NCI-H524 (cell line): ENCODE measurements at places on chromosomes 2 and 18.

- DNase-seq, result no peak
These were observed 85.8 kb downstream of the PLEKHM3 start for GRCh38 chr2:207939342-207940108.

GRCh38 chr2:234391625-234392024, 105.3 kb downstream of the ARL4C start:
- DNase-seq, result no peak

DNA sequence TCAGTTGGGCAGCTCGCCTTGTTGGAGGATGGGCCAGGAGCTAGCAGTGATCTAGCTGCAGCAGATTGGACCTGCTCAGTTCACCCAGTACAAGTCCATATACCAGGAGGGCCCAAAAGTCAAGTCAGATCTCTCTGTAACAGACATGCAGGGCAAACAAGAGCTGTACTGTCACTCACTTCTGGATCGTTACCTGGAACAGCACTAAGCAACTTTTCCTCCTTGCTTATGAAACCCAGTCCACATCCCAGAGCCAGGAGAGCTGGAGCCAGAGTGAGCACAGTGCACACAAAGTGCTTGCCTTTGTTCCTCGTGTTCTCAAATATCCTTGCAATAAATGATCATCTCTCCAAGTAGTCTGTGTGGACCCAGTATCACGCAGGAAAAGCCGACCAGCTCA, 244.1 kb upstream of the FOSL2 start:
- DNase-seq, result no peak

DNA sequence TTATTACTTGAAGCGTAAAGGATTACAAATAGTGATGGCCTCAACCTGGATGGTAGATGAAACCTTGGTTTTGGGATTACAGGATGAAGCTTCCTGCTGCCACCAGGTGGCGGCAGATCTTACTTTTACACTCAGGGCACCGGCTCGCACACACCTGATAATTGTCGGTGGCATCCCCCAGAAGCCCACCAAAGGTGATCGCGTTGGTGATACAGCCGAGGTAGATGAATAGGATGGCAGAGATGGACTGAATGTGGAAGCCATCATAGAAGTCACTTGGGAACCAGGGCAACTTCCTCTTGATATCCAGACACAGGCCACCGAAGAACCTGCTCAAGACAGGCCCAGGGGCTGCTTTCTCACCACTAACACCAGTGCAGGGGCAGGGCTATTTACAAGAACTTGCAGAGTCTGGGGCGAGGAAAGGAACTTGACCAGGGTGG, 51.8 kb downstream of the MTHFD2 start:
- DNase-seq, result no peak

DNA sequence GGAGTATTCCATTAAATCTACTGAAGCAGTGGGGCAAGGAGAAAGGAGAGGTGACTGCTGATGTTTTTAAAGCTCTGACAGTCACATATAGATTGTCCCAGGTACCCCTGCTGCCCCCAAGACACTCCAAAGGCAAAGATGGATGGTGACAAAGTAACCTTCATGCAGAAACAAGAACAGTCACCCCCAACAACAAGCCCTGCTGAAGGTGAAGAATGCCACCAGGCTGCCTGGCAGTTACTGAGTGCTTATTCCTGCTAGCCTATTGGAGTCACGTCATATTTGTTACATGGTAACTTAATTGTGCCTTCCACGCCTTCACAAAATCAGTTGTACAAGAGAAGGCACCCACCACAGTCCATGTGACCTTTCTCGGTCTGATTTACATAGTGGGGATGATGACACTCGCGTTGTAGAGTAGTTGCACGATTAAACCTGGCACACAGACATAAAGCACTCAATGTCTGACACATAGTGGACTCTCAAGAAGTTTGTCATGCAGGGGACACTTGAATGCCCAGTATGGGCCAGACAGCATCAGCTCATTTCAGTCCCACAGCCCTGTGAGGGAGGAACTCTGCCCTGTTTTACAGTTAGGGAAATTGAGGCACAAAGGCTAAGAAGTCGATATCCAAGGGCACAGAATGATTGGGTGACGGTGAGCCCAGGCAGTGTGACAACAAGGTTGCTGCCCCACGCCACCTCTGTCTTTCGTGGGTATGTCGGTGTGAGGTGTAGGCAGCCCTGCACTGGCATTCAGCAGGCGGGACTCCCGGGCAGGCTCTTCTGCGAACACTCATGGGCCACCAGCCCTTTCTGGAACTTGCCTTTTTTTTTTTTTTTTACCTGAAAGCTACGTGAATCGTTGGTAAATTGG, 62.7 kb downstream of the ZCCHC2 start:
- DNase-seq, result no peak

DNA sequence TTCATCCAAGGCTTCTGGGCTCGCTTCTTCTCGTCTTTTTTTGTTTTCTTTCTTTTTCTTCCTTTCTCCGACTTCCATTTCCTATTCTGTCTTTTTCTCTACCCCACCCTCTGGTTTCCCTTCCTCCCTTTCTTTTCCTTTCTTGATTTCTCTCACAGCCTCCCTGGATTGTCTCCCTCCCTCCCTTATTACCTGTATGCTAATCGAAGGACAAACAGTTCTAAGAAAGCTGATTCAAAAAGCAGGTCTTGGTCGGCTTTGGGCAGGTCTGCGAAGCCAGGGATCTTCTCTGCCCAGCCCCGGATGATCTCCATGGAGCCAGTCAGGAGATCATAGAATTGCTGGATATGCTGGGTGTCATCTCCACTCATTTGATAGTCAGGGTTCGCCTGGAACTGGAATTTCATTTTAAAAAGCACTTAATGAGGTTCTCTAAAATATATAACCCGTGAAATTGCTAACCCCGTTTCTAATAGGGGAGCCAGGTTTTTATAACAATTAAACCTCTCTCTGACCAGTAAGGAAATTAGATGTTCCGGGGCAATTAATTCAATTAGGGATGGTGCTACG, 5.9 kb downstream of the NR4A2 start:
- DNase-seq, result no peak

GRCh38 chr2:69139778-69140670, 127.0 kb downstream of the ANTXR1 start:
- DNase-seq, result no peak

GRCh38 chr18:2998644-2999043, 14.3 kb downstream of the LPIN2 start:
- no peak for DNase-seq

DNA sequence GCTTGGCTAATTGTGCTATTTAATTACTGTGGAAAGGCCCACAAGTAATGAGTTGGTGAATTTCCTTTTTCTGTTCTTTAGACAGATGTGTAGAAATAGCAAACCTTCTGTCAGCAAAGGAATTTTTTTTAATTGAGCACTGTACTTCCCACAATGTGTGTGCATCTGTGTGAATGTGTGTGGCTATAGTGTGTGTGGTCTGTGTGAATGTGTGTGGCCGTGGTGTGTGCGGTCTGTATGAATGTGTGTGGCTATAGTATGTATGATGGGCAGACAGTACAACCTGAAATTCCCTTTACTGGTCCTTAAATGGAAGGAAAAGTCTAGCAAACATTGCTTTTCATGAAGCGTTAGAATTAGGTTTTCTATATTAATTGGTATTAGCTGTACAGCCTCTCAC, 203.5 kb upstream of the TPO start:
- DNase-seq, result no peak

GRCh38 chr2:108607706-108608301, 73.5 kb downstream of the LIMS1 start:
- peak; percentile 23 for DNase-seq

- no peak for DNase-seq
These were observed 346.5 kb downstream of the PARD3B start for GRCh38 chr2:204891739-204892138.

DNA sequence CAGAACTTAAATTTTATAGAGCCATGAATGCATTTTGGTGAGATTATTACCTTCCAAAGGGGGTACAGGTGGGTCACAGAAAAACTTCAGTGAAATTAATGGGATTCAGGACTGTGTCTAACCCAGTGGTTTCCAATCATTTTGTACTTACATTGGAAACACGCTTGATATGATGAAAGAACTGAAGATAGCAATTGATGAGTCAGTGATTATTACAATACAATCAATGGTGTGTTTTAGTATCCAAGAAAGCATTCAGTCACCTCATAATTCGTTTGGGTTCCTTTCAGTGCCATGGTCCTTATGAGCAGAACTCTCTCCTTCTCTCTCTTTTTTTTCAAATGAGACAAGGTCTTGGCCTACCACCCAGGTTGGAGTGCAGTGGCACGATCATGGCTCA, 66.5 kb upstream of the IGFBP5 start:
- no peak for DNase-seq

DNA sequence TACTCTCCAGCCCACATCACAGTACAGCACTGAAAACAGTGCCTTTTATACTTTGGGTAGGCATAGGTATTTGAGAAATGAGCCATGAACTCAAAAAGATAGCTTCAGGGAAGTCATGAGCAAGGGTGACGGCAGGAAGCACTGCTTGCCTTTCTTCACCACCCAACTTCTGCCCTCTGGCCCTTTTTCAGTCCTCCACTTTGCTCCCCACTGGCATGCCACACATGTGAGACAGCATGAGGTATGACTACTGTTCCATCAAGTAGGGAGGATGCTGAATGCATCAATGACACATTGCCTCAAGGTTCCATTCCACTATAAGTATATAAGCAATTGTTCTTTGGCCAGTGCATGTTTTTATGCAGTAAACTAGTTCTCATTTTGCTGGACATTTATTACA, 373.0 kb downstream of the NRXN1 start:
- no peak for DNase-seq

DNA sequence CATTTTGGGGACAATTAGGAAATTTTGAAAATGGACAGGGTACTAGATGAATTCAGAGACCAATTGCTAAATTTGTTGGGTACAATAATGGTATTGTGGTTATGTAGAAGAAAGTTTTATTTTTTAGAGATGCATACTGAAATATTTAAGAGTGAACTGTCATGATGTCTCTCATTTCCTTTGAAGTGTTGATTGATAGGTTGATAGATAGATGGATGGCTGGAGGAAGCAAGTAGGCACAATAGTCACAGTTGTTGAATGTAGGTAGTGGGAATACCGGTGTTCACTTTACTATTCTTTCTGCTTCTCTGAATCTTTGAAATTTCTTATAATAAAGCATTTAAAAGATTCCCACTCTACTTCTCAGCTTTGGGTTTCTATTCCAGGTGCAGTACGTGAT, 151.7 kb upstream of the FOSL2 start:
- no peak for DNase-seq

- DNase-seq, result peak; percentile 65
These were observed 993 bp downstream of the RBMS1 start for GRCh38 chr2:160492401-160493226.

DNA sequence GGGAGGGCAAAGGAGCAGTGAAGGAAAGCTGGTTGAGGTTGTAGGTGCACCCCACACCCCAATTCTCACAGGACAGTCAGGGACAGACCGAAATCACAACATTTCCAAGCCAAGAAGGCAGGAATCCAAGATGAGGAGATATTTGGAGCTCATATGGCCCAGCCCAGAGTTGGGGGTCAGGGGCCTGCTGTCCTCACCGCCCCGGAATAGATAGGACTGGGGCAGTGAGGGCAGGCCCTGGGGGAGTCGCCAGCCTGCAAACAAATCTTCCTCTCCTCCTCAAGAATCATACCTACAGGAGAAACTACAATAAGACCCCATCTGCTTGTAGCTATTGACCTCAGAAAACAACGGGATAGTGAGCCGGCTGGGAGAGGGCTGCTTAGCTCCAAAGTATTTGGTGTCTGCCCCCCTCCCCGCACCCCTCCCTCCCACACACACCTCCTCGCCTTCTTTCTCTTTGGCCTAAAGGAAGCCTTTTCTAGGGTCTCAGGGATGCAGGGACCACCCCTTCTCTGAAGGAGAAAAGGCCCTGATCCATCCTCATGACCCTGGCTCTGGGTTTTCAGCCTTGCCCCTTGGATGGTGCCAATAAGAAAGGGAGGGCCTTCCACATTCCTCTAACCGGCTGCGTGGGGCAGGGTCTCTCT, 3.8 kb downstream of the EN1 start:
- DNase-seq, result no peak

GRCh38 chr2:217165547-217165946, 305.7 kb upstream of the TNP1 start:
- DNase-seq, result no peak

- DNase-seq, result no peak
These were observed 521.6 kb downstream of the RNF144A start for GRCh38 chr2:7438855-7439254.

DNA sequence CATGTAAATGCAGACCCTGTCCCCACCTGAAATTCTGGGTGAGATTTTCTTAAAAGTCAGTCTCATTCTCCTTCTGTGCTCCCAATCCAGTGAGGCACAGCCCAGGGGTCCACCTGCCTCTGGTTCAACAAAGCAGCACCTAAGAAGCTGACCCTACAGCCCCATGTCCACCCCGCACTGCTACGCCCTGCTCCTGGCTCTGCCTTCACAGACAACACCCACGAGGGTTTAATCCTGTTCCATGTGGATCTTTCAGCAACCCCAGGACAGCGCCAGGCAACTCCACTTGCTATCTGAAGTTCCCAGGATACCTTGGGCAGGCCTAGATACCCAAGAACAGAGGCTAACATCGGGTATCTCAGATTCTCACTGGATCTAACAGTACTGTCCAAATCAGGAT, 44.9 kb downstream of the HDLBP start:
- DNase-seq, result no peak

- peak; percentile 8 for DNase-seq
These were observed 219.6 kb downstream of the MBD2 start for GRCh38 chr18:54004828-54005227.

DNA sequence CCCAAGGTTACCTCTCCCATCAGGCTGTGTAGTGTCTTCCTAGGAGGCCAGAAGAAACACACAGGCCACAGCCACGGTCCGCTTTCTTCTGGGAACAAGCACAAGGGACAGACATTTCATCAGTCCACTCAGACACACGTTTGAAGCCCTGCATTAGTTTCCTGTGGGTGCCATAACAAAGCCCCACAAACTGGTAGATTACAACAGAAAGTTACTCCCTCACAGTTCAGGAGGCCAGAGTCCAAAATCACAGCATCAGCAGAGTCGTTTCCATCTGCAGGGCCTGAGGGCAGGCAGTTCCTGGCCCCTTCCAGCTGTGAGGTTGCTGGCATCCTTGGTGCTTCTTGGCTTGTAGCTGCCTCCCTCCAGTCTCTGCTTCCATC, 8.8 kb upstream of the PRLH start:
- DNase-seq, result no peak

GRCh38 chr2:42008241-42008921, 39.4 kb upstream of the PKDCC start:
- DNase-seq, result no peak
